Stimulated activated CD8-positive, alpha-beta memory T cell treated with anti-CD3 and anti-CD28 coated beads, Interleukin-15, amount 100 ng/mL, for 48 hours (primary cell): ENCODE measurements at places on chromosomes 6 and 20.

- DNase-seq, result no peak
These were observed 220.9 kb downstream of the HACE1 start for GRCh38 chr6:104638841-104639290.

DNA sequence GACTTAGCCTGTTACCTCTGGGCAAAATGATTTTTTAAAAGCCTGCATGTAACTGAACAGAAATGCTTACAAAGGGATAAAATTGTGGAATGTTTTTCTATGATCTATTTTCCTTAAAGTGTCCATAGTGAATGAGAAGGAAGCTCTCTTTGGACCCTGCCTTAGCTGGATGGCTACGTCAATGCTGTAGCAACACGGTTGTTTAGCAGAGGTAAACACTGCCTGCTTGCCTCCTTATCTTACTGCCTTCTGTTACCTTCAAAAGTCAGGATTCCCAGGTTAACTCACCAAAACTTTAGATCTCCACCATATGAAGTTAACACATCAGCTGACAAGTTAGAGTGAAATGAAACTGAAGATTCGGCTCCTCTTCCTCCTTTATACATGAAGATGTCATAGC is 402.6 kb downstream of the SAMD5 start:
- no peak for DNase-seq

GRCh38 chr6:85298553-85298952 is 151.3 kb upstream of the NT5E start:
- DNase-seq, result no peak

- DNase-seq, result no peak
These were observed 6.1 kb downstream of the TRIM10 start for GRCh38 chr6:30154709-30155519.

GRCh38 chr6:29845405-29846006 is 17.9 kb downstream of the HLA-G start:
- peak; percentile 32 for DNase-seq

DNA sequence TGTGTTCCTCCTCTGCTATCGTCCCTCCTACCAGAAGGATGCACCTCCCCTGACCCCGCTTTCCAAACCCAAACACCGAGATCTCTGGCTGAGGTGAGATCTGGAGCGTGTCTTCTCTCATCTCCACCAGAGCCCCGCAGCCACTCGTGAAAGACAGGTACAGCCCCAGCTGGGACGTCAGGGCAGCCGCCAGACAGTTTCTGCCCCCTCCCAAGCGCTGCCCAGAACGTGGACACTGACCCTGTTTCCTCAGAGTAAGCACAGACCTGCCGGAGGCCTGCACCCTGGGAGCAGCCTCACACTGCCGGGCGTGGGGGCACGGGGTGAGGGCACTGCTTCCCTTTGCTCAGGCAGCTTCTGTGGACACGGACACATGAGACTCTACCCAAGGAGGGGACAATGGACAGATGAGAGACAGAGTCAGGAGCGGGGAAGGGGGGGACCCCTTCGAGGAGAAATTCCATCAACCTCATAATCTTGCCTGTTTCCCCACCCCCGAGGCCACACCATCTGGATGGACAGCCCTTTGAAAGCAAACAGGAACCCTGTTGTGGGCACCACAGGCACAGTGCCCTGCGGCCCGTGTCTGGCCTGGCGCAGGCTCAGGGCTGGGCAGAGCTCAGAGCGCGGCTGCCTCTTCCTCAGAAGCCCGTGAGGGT is 210.6 kb downstream of the DLL1 start:
- no peak for DNase-seq

GRCh38 chr20:33526769-33527168 is 36.9 kb downstream of the CBFA2T2 start:
- DNase-seq, result no peak

DNA sequence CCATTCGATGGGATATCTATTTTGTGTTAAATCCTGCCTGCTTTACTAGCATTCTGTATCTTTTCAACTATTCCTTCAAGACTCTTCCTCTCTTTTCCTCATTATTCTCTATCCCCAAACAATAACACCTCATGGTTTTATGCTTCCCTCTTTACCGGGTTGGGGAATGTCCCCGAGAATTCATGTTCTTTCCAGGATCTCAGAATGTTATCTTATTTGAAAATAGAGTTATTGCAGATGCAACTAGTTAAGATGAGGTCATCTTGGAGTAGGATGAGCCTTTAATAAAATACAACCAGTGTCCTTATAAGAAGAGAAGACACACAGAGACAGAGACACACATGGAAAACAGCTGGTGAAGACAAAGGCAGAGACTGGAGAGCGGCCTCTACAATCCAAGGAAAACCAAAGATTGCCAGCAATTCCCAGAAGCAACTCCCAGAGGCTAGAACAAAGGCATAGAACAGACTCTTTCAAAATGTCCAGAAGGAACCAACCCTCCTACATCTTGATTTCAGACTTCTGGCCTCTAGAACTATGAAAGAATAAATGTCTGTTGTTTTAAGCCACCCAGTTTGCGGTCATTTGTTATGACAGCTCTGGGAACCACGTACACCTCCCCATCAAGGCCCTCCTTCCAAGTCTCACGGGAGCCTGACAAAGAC is 126.8 kb upstream of the TNFAIP3 start:
- DNase-seq, result no peak

- no peak for DNase-seq
These were observed 863.4 kb downstream of the DHX35 start for GRCh38 chr20:39825524-39825923.

- no peak for DNase-seq
These were observed 57.8 kb downstream of the CARMIL1 start for GRCh38 chr6:25336996-25337395.

- no peak for DNase-seq
These were observed 574.4 kb downstream of the PRKN start for GRCh38 chr6:162153120-162153519.

- DNase-seq, result no peak
These were observed 107.0 kb upstream of the BMP2 start for GRCh38 chr20:6660441-6660840.

DNA sequence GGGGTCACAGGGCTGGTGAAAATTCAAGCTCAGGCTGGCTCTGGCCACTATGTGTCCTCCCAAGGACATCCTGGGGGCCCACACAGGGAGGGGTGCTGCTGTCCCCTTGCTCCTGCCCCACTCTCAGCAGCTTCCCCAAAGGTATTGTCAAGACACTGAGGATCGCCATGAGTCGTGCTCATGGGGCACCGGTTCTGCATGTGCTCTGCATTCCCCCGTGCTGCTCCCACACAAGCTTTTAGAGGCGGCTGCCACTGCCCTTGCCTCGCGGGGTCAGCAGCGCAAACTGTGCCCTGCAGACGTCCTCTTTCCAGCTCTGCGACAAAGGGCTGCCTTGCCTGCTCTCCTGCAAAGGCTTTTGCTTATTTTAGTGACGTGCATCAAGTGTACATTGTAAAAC is 179.8 kb downstream of the ERMARD start:
- no peak for DNase-seq

DNA sequence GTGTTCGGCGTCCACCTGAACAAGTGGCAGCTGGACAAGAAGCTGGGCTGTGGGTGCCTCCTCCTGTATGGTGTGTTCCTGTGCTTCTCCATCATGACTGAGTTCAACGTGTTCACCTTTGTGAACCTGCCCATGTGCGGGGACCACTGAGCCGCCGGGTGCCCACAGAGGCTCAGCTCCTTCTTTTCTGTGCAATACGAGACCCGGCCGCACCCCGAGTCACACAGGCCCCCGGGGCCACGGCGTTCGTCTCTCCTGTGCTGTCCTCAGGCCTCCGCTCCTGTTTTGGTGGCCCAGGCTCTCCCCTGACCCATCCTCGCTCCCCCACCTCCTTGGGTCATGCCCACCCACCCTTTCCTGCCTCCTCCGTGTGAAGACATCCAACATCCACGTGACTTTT is 37.1 kb upstream of the RIN2 start:
- no peak for DNase-seq

DNA sequence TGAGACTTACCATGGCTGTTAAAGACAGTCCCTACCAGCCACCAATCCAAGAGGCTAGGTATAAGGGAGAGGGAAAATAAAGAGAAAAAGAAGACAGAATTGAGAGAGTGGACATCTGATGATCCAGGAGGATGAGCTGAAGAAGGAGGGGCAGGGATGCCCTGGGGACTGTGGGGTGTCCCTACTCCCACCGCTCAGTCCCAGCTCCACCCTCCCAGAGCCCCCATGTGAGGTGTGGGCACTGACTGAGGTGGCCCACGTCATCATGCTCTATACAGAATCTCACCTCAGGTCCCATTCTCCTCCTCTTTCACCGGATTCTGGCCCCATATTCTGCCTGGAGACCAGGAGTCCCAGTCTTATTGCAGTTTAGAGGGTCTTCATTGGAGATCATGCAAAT is 135.7 kb downstream of the KLHL32 start:
- DNase-seq, result no peak

- DNase-seq, result no peak
These were observed 60.6 kb downstream of the SMOC2 start for GRCh38 chr6:168501561-168501960.

DNA sequence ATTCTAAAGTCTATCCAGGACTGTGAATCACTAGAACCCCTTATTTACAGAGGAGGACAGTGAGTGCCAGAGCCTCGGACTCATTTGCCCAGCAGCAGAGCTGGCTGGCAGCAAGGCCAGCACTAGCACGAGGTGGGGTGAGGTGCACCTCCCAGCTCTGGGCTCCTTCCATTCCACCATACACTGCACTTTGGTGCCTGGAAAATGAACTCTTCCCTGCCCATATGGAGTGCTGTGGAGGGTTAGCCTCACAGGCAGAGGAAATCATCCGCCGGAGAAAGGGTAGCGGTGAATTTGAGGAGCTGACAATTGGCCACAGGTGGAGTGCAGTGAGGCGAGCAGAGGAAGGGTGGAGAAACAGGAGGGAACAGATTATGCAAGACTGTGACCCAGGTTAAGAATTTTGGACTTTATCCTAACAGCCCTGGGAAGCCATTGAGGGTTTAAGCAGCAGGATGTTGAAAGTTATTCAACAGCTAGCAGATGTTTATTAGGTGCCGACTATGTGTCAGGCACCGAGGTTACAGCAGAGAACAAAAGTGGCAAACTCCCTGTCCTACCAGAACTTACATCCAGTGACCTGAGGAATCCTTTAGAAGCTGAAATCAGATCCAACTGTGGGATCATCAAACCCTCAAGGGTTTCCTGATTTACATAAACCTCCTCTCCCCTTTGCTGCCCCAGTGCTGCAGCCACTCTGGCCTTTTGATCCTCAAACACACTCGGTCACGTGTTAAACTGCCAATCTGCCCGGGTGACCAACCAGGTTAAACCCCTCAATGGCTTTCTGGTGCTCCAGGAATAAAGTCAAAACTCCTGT is 6.2 kb downstream of the TRIM26 start:
- no peak for DNase-seq

GRCh38 chr6:144488590-144488989 is 203.5 kb downstream of the UTRN start:
- DNase-seq, result no peak

- no peak for DNase-seq
These were observed 305.4 kb downstream of the FARS2 start for GRCh38 chr6:5566718-5567117.

- no peak for DNase-seq
These were observed 44.1 kb downstream of the SAMD3 start for GRCh38 chr6:130178692-130179091.

- DNase-seq, result no peak
These were observed 116.5 kb downstream of the SAMD5 start for GRCh38 chr6:147624946-147625515.
